ENCODE measurements at places on chromosomes 11 and 22.
A peak's percentile ranks its signal among the peaks of the same experiment; 100 is the strongest.

DNA sequence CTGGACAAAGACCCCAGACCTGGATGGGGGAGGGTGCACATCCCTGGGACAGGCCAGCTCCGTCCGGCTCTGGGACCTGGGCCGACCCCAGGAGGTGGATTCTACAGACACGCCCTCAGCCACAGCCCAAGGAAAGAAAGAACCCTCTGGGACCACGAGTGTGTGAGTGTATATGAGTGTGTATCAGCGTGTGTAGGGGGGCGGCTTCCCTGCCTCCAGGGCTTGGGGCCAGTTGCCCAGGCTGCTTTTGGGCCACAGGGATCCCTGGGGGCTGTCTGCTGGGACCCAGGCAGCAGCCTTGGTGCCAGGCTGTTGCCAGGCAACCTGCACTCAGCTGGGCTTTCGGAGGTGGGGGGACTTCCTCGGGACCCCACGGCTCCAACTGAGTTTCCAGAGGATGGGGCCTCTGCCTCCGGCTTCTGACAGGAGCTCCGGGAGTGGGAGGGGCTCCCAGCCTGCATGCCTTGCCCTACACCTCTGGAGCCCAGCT lies 8.9 kb downstream of the DUSP8 start:
- no peak for DNase-seq

DNA sequence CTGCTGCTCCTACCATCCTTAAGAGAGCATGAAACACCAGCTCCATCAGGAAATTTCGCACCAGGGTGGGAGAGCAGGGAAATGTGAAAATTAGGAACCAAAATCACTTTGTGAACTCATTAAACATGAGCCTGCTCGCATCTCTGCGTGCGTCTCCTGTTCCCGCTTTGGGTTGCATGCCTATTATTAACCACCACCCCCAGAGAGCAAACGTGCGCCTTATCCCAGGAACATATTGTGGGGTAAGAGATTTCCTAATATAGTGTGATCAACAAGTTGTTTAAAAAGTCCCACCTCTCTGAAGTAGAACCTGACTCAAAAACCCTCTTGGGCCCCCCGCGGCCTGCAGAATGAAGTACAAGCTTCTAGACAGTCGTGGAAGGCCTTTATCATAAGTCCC lies 115.0 kb downstream of the TENM4 start:
- DNase-seq: no peak

- DNase-seq: peak; percentile 91
These were observed at the start of the genes C2CD3 and PPME1 for GRCh38 chr11:74170694-74171629. Gene C2CD3 (minus strand): TSS chr11:74171002. CDS start chr11:74170792, 210 bp downstream. Gene PPME1 (plus strand): TSS chr11:74171289. CDS start chr11:74171422, 133 bp downstream.

DNA sequence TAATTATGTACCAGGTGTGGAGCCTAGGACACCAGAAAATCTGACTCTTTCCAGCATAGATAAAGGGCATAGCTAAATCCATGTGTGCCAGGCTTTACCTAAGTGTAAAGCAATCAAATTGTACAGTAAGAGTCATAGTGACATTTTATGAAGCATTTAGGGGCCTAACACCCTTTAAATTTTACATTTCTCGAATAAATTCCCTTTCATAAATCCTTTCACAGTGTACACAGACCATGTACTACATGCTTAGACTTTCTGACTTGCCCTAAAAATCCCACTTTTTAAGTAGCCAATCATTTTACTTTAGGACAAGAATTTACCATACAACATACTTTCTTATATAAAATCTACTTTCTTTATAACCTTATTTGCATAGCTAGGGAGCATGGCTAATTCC lies 727.6 kb upstream of the LUZP2 start:
- no peak for DNase-seq

- DNase-seq: no peak
These were observed 3.9 kb upstream of the RAB38 start for GRCh38 chr11:88179141-88179540.

- no peak for DNase-seq
These were observed 32.4 kb downstream of the KCNQ1 start for GRCh38 chr11:2477254-2477653.

DNA sequence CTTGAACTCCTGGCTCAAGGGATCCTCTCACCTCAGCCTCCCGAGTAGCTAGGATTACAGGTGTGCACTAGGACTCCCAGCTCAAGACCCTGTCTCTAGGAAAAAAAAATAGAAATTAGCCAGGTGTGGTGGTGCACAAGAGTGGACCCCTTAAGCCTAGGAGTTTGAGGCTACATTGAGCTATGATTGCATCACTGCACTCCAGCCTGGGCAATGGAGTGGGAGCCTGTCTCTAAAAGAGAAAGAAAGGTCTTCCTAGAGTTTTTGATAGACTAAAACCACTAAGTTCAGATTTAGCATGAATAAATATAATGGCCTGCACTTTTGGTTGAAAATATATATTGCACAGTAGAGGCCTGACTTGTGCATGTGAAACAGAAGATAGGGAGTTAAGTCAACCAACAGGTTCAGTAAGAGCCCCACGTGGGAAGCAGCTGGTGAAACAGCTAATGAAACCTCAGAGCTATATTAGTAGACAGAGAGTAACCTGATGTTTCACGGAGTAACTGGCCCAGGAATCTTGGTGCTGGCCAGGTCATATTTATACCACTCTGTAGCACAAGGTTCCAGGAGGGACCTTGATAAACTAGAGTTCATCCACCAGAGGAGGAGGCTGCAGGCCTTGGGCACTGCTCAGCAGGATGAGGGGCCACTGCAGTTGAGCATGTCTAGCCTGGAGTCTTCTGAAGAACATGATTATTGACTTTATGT lies 4.6 kb upstream of the MICAL3 start:
- DNase-seq: no peak

DNA sequence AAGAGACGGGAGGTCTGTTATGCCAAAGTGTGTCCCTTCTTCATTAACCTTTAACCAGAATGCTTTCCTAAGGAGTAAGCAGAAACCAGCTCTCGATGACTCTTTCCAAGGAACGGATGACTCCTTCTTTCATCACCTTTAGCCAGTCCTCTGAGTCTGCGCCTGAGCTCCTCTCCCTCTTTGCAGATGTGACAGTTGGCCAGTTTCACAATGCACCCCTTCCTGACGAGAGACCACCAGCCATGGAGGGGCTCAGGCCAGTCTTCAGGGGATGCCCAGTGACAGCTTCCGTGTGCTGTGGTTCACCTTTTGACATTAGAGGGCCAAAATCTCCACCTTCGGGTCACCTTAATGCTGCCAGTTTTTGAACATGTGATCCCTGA lies 826.1 kb downstream of the TBC1D22A start:
- DNase-seq: no peak

DNA sequence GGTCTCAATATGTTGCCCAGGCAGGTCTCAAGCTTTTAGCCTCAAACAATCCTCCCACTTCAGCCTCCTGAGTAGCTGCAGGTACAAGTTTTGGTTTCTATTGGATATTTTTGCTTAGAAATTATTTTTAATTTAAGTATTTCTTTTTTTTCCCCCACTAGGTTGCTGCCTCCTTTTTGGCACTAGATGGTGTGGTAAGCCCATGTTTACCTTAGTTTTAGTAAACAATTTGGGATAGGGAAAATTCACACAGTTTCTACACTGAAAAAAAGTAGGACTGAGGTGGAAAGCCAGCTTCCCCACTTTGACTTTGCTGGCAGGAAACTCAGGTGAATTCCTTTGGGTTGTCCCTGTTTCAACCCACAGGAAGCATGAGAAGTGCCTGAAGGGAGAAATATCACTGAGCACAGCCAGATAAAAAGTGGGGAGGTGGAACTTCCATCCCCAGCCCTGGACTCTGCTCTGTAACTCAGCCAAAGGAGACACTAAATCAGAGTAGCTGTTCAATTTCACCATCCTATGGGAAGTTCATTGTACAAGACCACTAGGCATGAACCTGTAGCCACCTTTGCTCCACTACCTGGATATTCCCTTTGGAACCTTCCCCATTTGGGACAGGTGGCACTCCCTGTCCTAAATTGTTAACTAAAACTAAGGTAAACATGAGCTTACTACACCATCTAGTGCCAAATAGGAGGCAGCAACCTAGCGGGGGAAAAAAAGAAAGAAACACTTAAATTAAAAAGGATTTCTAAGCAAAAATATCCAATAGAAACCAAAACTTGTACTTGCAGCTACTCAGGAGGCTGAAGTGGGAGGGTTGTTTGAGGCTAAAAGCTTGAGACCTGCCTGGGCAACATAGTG lies 154.4 kb upstream of the FAT3 start:
- no peak for DNase-seq

- DNase-seq: no peak
These were observed 26.2 kb downstream of the SBF2 start for GRCh38 chr11:10267821-10268220.

DNA sequence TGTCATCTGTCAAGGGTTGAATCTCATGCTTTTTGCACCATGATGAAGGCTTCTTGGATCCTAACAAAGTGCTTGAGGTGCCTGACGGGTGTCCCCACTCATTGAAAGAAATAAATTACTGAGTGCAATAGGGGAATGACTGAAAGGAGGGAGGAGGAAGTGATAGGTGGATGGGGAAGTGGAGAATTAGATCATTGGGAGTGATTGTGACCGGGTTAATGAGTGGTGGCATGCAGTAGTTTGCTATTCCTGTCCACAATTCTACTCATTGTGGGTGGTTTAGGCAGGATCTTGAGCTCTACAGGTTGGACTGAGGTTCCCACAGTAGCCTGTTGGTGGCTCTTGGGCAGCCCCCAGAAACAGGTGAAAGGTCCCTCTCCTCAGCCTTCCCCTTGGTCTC lies 44.3 kb downstream of the THAP12 start:
- DNase-seq: no peak

DNA sequence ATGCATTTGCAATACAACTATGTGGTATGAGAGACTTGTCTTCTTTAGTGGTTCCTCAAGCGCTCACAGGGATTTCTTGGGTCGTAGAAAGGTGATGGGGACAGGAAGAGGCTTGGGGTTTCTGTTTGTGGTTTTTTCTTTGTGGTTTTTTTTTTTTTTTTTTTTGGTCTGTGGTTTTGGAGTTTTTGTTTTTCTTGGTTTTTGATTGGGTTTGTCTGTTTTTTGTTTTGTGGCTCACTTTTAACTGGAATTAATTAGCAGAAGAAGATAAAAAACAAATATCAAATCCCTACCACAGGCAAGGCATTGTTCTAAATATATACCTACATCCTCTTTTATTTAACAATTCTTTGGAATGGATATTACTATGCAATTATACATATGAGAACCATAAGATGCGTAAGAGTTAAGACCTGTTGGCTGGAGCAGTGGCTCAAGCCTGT lies 5.5 kb downstream of the TTC28 start:
- peak; percentile 11 for DNase-seq

DNA sequence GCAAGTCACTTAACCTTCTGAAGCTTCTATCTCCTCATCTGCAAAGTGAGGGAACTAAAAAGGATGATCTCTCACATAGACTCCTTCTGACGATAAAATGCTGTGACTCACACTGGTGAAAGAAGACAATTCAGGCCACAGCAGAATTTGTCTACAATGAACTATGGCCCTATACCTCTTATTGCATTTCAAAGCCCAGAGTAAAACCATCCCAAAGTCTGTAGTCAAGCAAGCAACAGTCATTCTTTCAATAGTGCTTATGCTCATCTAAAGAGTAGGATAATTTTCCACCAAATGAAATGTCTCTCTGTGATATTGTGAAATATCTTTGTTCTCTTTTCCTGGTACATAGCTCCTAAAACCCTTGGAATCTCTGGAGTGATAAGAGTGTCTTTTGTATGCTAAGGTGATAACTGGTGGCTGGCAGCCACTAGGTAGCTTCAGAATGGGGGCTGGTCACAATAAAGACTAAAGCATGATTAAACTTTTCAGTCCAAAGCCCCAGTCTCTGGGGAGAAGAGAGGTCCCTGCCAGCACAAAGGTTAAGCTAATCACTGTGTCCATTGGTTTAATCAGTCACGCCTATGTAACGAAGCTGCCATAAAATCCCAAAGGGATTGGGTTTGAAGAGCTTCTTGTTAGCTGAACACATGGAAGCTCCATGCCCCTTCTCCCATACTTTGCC lies 30.8 kb downstream of the SYTL2 start:
- DNase-seq: no peak

- DNase-seq: no peak
These were observed 4.2 kb downstream of the XBP1 start for GRCh38 chr22:28795932-28796856.

DNA sequence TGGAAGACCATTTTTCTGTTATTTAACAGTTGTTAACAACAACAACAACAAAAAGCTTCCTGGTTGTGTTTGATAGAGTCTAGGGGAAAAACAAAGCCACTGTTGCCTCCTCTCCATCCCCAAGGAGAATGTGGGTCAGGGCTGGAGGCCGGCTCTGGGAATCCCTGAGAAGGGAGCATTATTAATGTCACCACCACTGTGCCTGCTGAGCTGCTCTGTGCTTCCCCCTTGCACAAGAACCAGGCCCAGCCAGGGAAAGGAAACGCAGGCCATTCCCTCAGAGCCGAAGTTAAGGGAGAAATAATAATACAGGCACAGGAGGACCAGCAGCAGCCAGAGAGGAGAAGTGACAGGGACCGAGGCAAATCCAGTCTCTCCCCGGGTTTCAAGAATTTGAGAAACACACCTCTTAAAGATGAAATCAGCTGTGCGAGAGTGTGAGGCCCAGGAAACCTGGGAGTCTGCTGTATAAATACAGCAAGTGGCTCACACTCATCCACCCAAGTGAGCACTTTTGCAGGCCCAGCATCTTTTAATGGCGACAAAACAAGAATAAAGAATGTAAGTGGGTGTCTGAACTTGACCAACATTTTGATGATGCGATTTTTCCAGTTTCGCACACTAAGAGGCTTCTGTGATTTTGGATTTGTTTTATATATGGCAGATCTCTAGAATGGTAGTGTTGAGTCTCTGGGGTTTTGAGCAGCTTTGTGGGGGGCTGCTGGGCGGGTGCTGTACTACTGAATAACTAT lies 539.2 kb downstream of the NTM start:
- no peak for DNase-seq

DNA sequence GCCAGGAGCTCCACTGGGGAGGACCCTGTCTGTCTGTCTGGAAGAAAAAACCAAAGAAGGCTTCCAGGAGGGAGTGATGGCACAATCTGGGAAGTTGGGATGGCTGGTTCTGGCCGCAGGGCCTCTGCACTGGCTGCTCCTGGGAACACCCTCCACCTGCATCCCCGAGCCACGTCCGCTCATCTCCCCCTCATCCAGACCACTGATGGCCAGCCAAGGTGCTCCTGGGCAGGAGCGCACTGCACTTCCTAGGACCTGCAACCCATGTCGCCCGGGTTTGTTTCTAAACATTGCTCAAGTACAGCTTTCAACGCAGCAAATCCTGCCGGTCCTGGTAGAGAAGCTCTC lies 4.9 kb upstream of the IFITM10 start:
- DNase-seq: no peak

Data from stimulated activated CD4-positive, alpha-beta T cell treated with anti-CD3 and anti-CD28 coated beads, Interleukin-1b, Interleukin-23, amount 100 ng/mL, for 1 hour (primary cell).